ENCODE measurements at places on chromosomes 12 and 14.

DNA sequence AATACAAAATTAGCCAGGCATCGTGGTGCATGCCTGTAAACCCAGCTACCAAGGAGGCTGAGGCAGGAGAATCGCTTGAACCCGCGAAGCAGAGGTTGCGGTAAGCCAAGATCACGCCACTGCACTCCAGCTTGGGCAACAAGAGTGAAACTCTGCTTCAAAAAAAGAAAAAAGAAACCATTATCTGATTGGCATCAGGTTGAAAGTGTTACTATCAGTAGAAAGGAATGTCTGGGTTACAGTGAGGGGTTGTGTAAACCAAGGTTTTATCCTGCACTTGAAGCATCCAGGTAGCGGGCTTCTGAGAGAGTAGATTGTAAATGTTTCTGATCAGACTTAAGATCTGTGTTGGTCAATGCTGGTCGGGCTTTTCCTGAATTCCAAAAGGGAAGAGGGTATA lies 14.1 kb upstream of the OXA1L start:
- no peak for DNase-seq

DNA sequence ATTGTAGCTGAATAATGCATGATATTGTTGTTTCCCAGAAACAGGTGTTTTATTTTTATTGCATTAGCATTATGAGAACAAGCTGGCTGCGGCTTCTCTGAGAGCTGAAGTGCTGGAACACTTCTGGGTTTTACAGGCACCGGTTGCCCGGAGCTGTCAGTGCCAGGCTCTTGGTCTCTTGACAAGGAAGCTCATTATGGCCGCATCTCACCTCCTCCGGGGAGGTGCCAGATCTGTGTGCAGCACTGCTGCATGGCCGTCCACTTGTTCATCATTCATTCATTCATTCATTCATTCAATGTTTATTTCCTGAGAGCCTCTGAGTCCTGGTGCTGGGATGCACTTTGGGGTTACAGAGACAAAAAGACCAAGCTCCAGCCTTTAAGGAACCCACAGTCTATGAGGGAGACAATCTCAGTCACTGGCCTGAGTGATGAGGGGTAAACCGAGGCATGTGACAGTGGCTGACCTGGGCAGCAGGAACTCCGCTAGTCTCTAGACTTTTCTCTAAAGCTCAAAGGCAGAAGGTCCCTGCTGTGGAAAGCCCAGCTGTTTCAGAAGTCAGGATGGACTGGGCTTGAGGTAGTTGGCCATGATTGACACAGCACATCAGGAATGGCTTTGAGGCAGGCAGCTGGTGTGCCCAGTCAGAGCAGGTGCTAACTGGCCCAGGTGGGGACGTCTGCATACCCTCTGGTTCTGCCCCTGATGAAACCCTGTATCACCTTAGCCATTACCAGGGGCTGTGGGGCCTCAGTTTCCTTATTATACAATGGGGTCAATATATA lies 181.0 kb downstream of the ADGRD1 start:
- no peak for DNase-seq

DNA sequence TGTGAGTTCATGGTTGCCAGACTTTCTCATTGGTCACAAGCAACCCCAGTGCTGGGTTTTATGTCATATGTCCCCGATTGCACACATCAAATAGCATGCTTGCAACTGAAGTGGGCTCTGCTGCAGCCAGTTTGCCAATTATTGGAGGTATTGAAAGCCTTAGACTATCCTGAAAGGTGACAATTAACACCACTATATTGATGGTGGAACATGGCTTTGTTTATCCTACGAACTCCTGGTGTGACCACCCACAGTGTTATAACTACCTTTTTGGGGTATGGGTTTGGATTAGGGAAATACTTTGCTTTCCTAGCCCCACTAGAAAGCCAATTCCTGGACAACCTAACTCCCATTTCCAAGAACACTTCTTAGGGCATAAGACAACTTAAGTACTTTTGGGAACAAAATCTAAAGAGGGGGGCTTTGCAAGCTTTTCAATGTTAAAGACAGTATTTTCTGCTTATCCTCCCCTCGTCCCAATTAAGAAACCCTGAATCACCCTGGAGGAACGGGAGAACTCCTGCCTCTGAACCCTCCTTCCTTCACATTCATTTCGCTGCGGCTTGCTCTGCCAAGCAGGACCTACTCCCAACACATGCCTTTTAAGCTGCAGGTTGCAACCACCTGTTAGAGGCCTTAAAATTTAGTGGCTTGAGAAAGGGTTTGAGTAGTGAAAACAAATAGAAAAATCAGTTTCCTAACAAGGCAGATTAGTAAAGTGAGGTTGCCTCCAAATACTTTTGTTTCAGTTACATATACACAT lies 80.3 kb upstream of the RBM19 start:
- no peak for DNase-seq

GRCh38 chr12:115078334-115078733 lies 394.4 kb upstream of the TBX3 start:
- DNase-seq: no peak

DNA sequence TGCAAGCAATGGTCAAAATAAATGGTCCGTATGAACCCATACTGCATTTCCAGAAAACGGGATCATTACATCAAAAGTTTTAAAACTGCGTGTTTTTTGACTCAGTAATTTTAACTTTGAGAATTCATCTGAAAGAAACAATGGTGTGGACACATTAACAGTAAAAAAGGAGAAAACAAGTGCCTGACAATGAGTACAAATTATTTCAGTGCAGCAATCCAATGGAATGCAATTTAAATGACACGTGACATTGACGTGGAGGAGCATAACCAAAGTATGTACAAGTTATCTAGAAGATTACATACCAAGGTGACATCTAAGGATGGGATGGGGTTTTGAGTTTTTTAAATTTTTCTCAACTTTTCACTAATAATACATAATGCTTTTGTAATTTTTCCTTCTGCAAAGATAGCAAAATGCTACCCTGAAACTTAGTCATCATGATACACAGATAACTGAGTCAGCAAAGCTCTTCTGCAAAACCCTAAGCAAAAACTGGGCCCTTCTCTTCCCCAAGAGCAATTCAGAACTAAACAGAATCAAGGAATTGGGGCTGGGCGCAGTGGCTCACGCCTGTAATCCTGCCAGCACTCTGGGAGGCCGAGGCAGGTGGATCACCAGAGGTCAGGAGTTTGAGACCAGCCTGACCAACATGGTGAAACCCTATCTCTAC lies 20.4 kb downstream of the HNRNPC start:
- DNase-seq: no peak

GRCh38 chr12:13582421-13582820 lies 385.9 kb downstream of the EMP1 start:
- no peak for DNase-seq

GRCh38 chr12:63814146-63814772 lies 30.2 kb upstream of the SRGAP1 start:
- DNase-seq: no peak

- no peak for DNase-seq
Observed at GRCh38 chr12:92736605-92737004, 33.8 kb downstream of the PLEKHG7 start.

- no peak for DNase-seq
Observed at GRCh38 chr12:47833591-47834012, 13.9 kb upstream of the HDAC7 start.

DNA sequence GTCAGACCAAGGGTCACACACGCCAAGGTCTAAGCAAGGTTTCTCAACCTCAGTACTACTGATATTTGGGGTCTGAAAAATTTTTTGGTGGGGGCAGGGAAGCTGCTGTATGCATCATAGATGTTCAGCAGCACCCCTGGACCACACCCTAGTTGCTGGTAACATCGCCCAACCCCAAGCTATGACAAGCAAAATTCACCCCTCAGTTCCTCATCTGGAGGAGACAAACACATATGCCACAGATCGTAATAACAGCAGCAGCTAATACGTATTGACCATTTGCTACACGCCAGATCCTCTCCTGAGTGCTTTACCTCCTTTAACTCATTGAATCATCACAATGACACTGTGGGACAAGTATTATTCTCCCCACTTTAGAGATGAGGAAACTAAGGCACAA lies 46.4 kb downstream of the ACTN1 start:
- DNase-seq: no peak

- no peak for DNase-seq
Observed at GRCh38 chr14:30158299-30158698, 230.7 kb upstream of the PRKD1 start.

- DNase-seq: no peak
Observed at GRCh38 chr12:77973579-77973978, 142.9 kb downstream of the NAV3 start.

- DNase-seq: no peak
Observed at GRCh38 chr14:90445011-90445410, 48.2 kb downstream of the CALM1 start.

Measured in activated T-cell treated with anti-CD3 and anti-CD28 coated beads for 1 hour (primary cell).